ENCODE measurements at places on chromosomes 12 and 14.

- no peak for DNase-seq
These were observed 11.5 kb downstream of the PLEK2 start for GRCh38 chr14:67400434-67400833.

GRCh38 chr14:98022541-98023520, 1225.6 kb downstream of the VRK1 start:
- DNase-seq, result no peak

DNA sequence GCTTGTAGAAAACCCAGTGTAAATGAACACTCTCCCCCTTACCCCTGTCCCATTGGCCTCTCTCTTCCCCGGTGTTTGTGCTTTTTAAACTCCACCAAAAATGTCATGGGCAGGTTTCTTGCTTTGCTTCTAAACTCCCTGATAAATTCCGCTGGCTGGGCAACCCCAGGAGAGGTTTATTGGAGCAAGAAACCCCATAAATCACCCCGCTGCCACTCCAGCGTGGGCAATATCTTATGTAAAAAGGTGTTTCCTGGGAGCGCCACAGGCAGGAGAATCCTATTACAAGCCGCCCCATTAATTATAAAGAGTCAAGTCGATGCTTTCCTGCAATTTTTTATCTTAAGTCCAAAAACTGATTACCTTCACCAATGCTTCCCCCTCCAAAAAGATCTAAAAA, 22.8 kb downstream of the LHX5 start:
- no peak for DNase-seq

GRCh38 chr12:92111256-92111655, 34.4 kb downstream of the BTG1 start:
- no peak for DNase-seq

- DNase-seq, result no peak
These were observed 32.7 kb downstream of the RTRAF start for GRCh38 chr14:52021957-52022600.

DNA sequence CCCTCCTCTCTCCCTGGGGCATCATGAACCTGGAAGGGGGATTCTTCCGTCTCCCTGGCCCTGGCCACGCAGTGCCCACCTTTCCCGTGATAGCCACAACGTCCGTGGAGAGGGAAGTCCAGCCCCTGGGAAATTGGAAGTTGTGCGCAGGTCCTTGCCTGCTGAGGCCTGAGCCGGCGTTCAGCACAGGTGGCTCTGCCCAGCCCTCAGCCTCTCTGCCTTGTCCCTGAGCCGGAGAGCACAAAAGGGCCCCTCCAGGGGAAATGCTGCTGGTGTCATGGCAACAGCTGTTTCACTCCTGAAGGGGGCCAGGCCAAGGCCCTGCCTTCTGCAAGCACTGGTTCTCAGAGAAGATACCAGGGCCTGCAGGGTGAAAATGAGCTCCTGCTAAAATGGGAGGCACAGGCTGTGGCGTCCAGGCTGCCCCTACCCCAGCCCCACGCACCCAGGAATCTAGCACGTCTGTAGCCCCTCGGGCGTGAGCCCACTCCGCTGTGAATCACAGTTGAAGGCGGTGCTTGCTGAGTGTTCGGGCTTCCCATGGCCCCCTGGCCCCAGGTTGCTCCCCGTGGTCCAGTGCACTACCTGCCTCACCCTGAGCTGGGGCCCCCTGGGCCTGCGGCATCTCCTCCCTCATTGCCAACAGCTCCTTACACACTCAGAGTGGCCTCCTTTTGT, 149.4 kb downstream of the ADGRD1 start:
- no peak for DNase-seq

DNA sequence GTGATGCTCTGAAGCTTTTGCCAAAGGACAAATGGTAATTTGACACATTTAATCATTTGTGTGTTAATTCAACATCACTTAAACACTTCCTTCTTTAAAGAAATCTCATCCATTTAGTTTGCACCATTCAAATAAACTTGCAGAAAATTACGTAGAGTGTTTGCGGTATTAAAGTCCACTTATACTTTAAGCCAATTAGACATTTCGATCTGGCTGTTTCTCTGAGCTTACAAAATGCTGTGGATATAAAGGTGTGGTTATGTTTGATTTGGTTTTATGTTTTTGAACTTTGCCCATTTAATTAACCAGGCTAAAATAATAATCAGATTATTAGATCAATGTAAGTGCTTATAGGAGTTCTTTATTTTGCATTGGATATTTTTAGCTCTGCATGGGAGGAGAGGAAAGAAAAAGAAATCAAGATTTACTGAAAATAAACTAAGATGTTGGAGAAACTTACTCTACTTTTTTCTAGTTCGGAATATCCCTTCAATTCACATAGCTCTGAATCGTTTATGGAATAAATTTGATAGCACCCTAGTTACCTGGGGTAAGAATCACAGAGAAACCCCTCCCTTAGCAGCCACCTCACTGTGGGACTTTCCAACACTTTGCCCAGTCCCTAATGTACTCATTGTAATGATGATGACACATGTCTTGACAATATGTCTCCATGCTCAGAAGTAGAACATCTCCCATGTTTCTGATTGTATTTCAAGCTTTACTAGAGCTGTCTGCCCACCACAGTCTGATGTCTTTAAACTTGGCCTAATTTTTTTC, 268.0 kb downstream of the BTG1 start:
- peak; percentile 85 for DNase-seq

DNA sequence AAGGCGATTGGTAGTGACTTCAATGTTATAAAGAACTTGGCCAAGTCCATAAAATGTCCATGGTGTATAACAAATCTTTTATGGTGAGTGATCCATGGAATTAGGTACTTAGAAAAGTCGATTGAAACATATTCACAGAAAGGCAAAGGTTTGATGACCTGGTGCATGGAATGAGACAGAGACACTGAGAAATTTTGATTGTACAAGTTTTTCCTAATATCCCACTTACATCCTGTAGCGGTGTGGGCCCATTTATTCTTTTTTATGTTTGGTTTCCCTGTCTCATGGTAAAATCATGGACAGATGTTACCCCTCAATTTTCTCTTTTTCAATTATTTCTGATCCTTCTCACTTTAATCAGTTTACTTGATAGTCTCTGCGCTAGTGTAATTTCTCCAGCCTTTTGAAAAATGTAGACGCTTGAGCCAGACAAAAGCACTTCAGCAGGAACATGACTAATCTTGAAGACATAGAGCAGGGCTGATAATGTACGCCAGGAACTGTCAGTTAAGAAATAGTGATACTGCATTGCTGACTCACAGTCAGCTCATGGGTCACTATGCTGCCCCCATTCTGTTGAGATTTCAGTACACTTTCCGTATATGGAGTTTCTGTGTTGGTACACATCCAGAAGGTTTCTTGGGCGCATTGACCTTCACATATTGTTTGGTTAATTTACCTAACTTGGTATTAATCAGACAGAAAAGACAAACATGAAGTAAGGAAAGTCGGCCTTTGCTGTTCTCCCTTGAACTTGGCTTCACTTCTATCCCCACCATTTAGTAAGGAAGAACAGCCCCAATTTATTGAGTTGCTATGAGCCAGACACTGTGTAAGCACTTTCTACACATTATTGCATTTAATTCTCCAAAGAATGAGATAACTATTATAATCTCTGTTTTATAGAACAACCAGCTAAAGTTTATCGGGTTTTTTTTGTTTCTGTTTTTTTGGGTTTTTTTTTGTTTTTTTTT, 841.7 kb downstream of the DIO2 start:
- no peak for DNase-seq

DNA sequence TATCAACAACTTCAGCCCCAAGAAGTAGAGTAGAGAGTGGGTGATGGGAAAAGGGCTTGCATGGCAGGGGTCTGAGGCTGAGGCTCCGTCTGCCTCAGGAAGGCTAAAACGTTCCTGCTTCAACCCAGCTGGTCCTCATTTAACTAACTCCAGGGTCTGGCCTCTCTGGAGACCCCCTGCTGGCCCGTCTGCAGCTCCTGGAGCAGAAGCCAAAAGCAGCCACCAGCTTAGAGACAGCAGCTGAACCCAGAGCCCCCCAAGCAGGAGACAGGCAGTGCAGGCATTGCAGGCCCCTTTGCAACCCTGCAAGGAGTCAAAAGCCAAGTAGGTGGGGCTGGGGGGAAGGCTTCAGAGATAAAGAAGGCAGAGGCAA, 25.1 kb upstream of the LTBP2 start:
- DNase-seq, result no peak

- DNase-seq, result no peak
These were observed 6.0 kb downstream of the PSMD9 start for GRCh38 chr12:121894633-121895032.

- DNase-seq, result no peak
These were observed 17.8 kb upstream of the MLEC start for GRCh38 chr12:120668868-120669840.

GRCh38 chr12:24751181-24751580, 197.7 kb downstream of the BCAT1 start:
- DNase-seq, result no peak

DNA sequence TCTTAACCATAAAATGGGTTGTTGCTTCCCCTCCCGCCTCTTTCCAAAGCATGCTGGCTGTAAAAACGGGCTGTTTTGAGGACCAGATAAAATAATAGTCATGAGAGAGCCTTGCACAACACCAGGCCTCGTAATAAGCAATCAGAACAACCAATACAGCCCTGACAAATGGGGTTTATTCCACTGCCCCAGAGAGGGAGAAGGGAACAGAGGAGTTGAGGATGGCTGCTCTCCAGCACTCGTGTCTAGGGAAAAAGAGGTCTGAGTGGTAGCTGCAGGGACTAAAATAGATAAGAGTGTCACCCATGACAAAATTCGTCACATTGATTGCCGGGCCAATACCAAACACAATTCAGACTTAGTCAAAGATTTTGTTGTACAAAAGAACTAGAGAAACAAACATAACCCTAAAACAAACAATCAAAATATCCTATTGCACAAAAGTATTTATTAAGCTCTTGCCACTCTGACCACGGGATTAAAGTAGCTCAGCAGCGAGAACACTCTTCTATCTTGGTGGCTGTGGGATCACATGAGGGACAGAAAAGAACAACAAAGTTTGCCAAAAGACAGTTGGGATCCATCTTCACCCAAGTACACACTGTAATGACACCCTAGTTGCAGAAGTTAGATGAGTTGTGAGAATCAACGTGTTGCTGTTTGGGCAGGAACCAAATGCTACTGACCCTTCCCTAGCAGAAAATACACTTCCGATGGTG, 188.0 kb downstream of the FOXN3 start:
- no peak for DNase-seq

DNA sequence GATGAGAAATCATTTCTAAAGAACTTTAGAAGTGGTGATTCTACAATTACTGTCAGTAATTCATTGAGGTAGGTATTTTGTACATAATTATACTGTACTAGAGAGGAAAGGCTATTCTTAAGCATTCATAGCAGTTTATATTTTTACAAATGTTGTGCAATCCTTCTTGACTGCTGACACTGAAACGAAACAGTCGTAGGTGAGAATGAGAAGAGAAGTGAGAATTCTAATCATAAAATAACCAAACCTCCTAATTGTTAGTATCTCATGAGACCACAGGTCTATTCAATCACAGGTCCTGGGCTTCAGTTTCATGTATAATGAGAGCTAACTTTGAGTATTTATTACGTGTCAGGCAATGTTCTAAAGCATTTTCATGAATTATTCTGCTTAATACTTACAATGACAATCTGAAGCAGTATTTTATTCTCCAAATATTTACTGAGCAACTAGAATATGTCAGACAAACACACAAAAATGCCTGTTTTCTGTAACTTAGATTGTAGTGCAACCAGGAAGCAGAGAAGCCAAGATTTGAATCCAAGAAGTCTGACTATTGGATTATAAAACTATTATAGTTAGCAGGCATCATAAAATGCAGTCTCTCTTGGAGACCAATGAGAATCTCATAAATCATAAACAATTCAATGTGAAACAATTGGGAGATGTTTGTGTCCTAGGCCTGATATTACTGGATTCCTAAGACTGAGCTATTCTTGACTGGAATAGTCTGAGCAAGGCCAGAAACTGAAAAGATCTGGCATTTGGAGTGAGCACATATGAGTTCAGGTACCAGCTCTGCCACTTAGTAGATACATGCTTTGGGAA, 24.3 kb downstream of the RERG start:
- no peak for DNase-seq

DNA sequence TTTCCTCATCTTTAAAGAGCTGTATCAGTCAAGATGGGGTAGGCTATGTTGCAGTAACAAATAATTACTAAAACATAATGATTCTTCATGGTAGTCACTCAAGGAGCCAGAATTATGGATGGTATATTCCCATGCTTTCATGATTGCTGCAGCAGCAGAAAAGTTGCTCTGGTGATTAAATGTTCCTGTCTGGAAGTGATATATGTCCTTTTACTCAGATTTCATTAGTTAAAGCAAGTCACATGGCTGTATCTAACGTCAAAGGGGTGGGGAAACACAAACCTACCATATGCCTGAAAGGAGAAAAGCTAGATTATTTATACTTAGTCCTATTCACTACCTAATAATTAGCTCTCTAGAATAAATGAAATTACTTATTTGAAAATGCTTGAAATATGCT, 594.7 kb downstream of the SOX5 start:
- no peak for DNase-seq

- DNase-seq, result no peak
These were observed 52.9 kb downstream of the DUSP6 start for GRCh38 chr12:89299417-89299816.

DNA sequence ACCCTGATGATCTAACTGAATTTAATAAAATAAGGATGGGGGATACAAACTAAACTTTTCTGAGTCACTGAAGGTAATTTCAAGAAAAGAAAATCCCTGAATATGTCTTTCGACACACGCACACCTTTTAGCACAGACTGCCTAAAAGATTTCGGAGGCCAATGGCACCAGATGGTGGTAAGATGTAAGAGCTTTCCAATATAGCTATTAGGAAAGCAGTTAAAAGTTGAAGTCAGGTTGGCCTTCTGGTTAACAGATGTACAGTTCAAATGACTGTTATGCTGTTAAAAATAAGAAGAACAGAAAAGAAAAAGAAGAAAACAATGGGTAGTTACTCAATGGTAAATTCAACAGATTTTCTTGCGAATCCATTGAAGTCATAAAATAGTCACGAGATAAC, 80.7 kb upstream of the KRR1 start:
- no peak for DNase-seq

DNA sequence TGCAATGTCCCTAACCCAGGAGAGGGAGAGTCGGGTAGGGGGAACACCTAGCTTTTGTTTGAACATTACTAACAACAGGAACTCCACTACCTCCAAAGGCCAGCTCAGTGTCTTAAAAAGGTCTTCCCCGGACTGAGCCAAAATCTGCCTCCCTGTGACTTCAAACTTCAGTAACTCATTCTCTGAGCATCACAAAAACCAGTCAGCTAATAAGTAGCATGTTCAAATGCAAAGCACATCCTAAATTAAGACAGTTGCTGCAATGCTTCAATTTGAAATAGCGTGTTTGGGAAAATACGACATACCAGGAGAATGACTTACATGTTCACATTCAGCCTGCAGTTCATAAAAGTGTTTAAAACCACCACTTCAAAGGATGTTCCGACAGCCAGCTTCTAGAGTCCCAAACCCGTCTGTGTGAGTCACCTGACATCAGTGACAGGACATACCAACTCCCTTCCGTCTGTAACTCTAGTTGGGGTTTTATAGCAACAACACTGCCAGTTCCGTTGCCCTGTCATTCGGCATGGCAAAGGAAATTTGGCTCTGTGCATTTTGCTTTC, 13.0 kb downstream of the ZFP36L1 start:
- peak; percentile 86 for DNase-seq
